ENCODE measurements at places on chromosomes 2 and 18.

DNA sequence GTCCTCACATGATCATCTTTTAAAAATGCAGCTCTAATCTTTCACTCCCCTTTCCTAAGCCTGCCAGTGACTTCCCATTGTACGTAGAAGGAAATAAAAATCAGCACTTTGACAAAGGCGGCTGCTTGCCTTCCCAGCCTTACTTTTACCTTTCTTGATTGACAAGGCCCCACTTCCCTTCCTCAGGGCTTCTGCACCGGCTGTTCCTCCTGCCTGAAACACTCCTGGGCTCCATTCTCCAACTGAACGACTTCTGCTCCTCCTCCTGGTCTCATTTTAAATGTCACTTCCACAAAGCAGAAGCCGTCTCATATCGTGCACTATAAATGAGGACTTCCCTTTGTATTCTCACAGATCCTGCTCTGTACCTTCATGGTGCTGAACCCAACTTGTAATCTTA, 56.1 kb downstream of the OSBPL6 start:
- DNase-seq: no peak

GRCh38 chr2:193463011-193463410, 1268.3 kb upstream of the TMEFF2 start:
- DNase-seq: no peak

GRCh38 chr2:172462849-172463381, 35.5 kb downstream of the ITGA6 start:
- no peak for DNase-seq

DNA sequence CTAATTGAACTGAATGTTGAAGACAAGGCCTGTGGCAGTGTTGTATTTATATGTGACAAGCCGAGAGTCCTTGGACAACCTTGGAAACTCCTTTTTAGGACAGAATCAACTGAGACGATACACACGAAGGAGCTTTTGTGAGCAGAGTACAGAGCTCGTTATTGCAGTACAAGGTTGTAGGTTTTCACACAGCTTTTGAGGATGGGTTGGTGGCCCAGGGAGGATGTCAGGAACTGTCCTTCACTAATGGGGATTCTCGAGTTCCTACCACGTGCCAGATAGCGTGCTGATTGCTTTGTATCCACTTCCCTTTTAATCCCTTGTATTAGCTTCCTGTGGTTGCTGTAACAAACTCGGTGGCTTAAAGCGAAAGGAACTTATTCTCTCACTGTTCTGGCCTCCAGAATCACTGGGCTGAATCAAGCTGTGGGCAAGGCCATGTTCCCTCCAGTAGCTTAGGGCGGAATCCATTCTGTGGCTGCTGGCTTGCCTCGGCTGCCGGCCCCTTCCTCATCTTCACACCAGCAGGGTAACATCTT, 20.2 kb downstream of the INPP4A start:
- DNase-seq: no peak

Measured in NCI-H2081 treated with DMSO at 0.1 percent for 48 hours (cell line).